ENCODE measurements at places on chromosomes 7 and 10.

DNA sequence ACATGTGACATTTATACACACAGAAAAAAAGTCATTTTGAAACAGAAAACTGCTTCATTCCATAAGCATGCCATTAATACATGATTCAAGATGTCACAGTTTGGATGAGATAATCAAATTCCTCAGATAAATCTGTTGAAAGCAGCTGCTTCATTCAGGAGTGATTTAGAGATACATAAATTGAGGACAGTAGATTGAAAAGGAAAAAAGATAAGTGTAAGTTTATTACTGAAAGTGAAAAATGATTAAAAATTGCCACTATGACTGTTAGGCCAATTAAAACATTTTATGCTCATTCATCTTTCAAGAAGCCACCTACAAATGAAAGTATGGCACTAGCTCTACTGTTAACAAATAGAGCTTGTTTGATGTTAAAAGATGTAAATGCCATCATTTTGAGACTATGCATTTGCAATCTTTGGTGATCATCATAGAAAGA, 136.9 kb upstream of the CDK6 start:
- DNase-seq: no peak

DNA sequence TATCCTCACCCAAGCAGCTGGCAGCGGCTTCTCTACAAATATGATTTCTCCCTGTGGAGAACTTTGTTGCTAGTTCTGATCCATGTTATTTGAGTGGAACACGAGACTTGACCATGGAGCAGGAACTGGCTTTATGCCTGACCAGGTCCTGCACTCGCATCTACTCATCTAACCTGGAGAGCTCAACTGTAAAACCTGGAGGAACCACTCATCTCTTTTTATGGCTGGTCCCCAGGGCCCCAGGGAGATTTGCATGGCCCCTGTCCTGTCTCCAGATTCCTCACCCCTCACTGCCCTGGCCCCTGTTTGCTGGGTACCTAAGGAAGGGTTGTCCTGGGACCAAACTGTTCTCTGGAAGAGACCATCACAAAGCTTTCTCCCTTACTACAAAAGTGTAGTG, 16.0 kb downstream of the TCAF1 start:
- no peak for DNase-seq

DNA sequence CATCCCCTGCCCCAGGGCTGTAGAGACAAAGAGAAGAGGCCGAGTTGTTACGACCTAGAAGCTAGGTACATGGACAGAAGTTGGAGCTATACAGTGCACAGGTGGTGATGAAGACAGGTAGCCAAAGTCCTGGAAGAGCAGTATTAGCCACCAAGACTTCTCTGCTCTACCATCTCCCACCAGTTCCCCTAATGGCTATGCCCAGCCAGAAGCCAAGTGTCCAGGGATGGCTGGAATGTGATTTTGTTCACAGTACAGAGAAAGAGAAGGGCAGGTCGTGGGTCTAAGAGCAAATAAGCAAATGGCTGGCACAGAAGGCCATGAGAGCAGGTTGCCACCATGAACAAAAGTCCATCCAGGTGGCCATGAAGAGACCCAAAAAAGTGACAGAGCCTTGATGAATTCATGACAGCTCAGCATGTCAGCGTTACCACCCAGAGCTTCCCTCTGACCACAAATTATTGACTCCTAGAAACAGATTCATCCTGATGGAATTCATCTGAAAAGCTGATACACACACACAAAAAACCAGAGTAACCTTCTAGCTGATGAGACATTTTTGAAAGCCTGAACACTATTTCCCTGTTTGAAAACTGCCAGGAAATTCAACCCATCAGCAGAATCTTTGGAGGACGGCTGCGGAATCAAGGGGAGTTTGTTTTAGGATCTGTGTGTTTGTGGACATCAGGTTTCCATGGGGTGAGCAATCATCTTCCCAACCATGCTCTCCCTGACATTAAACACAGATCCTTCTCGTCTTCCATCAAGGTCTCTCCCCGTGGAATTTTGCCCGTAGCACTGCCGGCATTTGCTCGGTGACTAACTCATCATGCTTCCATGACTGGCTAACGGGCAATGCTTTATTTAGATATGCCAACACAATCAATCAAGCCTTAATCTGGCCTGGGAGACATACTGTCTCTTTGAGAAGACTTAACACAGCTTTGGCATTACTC, 906.7 kb upstream of the AUTS2 start:
- peak; percentile 61 for DNase-seq

GRCh38 chr10:121167534-121168243, 316.5 kb downstream of the WDR11 start:
- no peak for DNase-seq

DNA sequence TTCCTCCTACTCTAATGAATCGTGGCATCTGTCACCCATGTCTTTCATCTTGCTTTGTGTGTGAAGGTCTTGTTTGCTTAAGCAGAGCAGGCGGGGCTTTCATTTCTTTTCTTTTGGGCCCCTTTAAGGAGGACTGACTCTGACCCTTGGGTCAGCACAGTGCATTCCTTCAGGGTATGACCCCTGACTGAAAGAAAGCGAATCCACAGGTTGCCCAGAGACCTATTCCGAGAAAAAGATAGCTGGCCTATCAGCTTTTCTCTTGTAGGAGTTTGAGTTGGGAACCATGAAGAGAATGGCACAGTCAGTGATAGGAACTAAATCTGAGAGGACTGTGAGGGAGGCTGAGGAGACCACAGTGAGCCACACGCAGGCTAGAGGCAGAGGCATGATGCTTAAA, 193.2 kb upstream of the CDCA7L start:
- no peak for DNase-seq

GRCh38 chr10:125880719-125881118, 373 bp downstream of the DHX32 start:
- DNase-seq: no peak

GRCh38 chr7:28192786-28193585, 12.4 kb upstream of the JAZF1 start:
- DNase-seq: no peak

DNA sequence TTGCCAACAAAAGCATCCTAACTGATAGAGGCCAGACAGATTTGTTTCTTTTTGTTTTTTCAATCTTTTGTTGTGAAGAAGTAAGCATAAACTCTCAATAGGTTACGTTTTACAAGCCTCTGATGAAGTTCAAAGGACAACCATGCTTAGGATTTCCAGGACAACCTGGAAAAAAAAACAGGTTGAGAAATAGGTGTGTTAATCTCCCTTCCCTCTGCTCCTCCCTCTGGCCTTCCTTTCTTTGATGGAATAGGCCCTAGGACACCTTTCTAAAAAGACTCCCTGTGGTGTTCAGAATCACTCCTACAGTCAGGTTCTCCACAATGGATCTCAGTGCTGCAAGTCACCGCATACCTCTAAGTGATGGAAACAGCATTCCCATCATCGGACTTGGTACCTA, at the start of gene AKR1D1:
AKR1D1 (plus strand) TSS at position 264 of the 400 bp plus-strand sequence; CDS start at position 324, 60 bp downstream.
- DNase-seq: no peak

DNA sequence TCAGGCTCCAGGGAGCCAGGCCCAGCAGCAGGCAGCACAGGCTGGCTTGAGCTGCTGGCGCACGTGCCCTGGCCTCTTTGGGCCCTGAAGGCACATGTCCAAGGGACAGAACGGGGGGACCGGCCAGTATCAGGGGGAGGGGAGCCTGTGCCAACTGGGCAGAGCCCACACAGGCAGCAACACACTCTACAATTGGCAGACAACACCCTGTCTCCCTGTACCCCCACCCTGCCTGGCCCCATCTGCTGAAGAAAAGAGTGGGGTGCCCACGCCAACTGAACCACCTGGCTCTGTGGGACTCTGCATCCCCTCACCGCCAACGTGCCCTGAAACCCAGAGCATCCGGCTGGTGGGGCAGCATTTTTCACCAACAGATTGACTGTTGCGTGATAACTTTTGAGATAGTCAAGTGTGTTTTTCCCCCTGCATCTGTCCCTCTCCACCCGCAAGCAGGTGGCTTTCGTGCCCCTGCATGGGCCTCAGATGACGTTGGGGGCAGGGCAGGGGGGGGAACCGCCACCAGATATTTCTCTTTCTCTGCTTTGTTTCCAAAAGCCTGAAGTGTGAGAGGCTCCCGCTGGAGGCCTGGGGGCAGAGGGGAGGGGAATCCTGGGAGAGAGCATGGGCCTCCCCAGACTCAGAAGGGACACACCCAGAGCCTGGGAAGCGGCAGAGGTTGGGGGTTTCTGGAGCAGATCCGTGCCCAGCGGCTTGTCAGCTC, 21.8 kb downstream of the SLIT1 start:
- DNase-seq: no peak

DNA sequence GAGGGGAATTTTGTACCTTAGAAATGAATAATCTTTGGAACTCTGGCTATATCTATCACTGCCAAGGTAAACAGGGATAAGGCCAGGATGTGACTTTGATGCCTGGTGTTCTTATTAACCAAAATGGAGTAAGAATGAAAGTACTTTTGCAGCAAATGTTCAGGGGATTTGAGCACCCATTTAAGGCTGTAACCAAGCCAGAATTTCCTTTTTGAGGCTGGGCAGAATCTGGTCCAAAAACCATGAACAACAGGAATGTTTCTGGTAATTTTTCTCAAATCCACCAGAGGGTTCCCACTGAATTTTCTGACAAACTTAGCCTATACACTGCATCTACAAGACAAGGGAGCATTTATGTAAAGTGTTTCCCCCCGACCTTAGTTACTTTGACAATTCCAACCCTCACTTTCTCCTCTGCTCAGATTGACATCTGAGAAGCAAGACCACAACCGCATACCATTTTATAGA, 120.6 kb downstream of the BAMBI start:
- DNase-seq: peak; percentile 53

DNA sequence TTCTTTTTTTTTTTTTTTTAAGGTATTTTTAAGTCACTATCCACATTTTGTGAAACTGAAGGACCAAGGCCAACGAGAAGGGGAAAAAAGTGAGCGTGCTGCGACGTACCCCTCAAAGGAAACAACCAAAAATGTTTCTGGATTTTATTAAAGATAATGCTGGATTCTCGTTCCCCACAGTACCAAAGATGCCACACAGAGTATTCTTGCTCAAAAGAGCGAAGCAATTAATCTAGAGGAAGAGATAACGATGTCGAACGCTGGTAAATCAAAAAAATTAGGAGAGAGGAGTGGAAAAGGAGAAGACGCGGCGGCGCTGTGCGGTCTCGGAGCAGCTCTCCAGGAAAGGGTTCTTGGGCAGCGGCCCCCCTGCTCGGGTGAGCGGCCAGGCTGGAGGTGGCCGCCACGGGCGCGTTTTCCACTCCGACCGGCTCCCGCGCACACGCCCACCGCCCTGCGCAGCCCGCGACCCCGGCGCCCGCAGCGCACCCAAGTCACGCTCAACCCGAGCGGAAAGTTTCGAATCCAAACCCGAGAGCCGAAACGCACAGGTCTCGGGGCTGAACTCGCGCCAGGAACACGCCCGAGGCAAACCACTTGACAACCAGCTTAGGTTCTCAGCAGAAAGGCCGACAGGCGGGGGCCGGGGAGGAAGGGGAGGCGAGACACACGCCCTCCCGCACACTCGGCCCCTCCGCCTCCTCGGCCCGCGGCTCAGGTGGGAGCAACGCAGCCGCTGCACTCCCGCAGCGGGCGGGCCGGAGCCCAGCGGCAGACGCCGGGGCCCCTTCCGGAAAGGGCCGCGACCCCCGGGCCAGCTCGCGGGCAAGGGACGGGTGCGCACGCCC, 989 bp downstream of the SRPK2 start:
- no peak for DNase-seq

DNA sequence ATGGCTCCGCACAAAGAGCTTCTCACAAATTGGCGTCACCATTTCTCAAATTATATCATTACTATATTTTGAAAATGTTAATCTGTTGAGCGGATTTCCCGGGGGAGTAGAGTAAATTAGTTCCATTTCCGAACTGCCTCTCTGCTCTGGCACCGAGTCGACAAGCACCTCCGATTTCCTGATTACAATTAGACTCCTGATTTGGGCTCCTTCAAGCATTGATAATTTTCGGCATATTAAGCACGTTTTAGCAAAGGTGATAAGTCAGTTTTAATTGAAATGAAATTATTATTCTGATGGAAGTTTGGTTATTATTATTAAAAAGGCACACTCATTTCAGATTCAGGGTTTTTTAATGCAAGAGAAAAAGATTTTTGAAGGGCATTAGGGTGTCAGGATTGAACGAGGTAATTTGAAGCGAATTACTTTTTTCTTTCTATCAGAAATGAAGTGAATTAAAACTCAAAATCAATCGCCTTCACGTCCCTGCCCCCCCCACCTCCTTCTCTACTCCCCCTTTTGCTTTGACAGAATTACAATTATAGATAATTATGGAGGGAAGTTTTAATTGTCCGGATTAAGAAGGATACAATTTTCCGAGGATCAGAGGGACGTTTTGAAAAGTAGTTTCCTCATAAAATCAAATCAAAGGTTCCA, 4.0 kb upstream of the UNCX start:
- DNase-seq: no peak

DNA sequence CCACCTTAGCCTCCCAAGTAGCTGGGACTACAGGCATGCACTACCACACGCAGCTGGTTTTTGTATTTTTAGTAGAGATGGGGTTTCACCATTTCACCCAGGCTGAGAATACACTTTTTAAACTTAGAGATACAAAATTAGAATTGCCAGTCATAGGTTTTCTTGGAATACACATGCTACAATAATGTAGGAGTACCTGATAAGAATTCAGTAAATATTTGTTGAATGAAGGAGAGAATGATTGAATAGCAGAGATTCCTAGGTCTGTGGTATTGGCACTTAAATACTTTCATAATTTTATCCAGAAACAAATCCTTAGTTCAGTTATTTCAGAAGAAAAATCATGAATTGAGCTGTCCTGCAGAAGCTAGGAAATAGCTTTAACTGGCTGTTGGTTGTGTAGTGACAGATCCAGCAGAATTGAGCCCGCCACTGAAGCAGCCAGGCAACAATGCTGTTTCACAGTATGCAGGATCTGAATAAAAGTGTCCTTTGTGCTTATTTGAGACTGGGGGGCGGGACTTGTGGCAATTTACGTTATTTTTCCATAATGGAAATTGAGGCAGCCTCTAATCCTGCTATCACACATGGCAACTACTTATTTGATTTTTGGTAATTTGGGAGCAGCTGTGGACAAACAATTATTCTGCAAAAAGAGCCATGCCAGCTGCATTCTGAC, 31.5 kb downstream of the NRF1 start:
- DNase-seq: no peak

DNA sequence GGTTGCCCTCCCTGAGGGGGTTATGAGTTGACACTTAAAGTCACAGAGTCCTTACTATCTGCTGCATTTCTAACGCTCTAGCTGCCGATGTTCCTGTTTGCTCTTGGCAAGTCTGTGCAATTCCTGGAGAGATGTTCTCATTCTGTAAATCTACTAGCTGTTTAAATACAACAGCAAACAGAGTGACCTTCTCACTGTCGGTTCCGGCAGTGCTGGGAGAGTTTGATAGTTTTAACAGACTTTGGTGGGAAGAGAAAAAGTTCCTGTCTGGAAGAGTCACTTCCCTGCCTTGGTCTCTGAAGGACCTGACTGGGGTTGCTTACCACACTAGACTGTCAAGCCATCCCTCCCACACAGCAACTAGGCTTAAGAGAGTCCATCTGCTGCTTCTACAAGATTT, 63.3 kb upstream of the ELMO1 start:
- no peak for DNase-seq

- DNase-seq: no peak
These were observed 166.7 kb downstream of the TCERG1L start for GRCh38 chr10:131144711-131145375.

- DNase-seq: peak; percentile 33
These were observed 11.8 kb downstream of the NT5C3A start for GRCh38 chr7:33050535-33051318.

All from astrocyte of the cerebellum (primary cell).